ENCODE measurements at places on chromosomes 1 and 21.

GRCh38 chr1:6357243-6357936 is 36.2 kb downstream of the ACOT7 start:
- DNase-seq: no peak

- DNase-seq: no peak
These were observed 127.9 kb downstream of the TIAM1 start for GRCh38 chr21:31216206-31216605.

- DNase-seq: no peak
These were observed 3.8 kb upstream of the SLC30A2 start for GRCh38 chr1:26049531-26050247.

GRCh38 chr1:17447501-17447992 is 8.1 kb upstream of the RCC2 start:
- DNase-seq: no peak

DNA sequence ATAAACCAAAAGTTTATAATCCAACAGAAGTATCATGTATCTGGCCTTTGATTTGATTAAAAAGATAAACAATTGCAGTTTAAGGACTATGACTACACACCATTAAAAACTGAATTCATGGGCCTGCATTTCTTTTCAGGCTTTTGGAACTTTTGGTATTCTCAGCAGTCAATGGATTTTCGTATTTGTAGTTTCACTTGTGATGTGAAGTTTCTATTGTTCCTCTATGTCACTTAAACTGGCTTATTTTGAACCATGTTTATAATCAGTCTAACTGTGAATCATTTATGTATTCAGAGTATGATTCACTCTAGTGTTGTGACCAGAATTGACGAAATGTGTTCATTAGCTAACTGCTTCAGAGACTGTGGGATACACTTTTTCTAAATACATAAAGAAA is 132.9 kb downstream of the COQ8A start:
- no peak for DNase-seq

DNA sequence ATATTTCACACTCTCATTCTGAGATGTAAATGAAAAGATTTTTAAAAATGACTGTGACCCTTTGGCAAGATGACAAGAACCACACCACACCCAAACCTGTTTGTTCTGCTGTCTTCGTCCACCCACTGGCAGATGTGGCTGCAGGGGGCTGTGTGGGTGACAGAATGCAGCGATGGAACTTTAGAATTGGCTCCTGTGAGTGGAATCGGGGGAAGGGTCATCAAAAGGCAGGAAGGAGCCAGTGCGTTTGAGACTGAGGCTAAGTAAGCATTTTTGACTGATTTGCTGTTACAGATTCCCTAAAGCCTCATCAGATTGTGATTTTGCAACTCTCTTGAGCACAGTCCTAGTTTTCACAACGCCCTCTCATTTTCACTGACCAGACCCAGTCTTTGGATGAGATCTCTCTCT is 111.2 kb upstream of the ADGRL2 start:
- DNase-seq: no peak

GRCh38 chr1:15186073-15186845 is 32.7 kb downstream of the TMEM51 start:
- no peak for DNase-seq

- DNase-seq: no peak
These were observed 15.7 kb downstream of the ZFYVE9 start for GRCh38 chr1:52157582-52157981.

DNA sequence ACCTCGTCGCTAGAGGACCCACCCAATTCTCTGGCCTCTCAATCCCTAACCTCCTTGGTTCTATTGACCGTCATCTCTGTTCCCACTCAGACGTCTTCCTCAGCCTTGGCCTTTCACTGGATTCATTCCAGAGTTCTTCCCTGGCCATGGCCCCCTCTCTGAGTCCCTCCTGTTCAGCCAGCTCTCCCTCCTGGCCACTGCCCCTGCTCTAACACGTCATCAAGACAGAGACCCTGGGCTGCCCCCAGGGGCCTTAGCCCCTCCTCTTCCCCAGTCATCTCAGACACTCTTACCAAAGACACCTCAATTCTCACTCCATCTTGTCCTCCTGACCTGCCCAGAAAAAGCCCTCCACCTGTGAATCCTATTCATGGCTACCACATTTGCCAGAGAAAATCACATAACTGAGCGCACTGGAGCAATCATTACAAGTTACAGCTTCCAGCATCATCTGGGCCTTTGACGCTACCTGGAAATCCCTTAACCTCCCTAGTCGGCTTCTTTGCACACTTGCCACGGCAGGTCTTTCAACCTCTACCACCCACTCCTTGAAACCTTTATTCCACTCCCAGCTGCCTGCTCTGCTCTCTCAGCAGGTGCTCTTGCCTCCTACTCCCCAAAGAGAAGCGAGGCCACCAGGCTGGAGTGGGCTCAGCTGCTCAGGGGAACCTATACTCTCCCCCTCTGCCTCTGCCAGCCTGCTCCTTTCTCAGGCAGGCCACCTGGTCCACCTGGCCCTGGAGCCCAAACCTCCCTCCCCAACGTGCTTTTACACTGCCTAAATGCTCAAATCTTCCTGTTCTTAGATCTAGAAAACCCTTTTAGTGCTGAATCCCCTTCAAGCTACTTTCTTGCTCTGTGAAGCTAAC is 14.0 kb downstream of the DCST2 start:
- DNase-seq: no peak

- no peak for DNase-seq
These were observed at the start of gene TMPRSS3 for GRCh38 chr21:42395905-42396651. Gene TMPRSS3, minus strand, starts transcription at chr21:42396052. Its CDS starts 635 bp downstream, at chr21:42395417.

GRCh38 chr1:119587341-119587740 is 60.7 kb downstream of the ZNF697 start:
- DNase-seq: no peak

DNA sequence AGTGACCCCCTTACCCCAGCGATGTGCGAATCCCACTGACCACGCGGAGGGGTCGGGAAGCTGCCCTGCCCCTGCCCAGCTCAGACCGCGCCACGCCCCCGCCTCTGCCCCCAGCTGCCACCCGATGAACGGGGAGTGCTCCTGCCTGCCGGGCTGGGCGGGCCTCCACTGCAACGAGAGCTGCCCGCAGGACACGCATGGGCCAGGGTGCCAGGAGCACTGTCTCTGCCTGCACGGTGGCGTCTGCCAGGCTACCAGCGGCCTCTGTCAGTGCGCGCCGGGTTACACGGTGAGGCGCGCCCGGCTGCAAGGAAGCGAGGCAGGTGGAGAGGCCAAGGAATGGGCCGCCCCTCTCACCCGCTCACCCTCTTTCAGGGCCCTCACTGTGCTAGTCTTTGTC is 11.9 kb upstream of the LRRC71 start:
- DNase-seq: no peak

GRCh38 chr1:19960591-19960990 is 18.8 kb downstream of the PLA2G2A start:
- no peak for DNase-seq

- peak; percentile 50 for DNase-seq
These were observed 80.3 kb upstream of the ARTN start for GRCh38 chr1:43853161-43853921.

DNA sequence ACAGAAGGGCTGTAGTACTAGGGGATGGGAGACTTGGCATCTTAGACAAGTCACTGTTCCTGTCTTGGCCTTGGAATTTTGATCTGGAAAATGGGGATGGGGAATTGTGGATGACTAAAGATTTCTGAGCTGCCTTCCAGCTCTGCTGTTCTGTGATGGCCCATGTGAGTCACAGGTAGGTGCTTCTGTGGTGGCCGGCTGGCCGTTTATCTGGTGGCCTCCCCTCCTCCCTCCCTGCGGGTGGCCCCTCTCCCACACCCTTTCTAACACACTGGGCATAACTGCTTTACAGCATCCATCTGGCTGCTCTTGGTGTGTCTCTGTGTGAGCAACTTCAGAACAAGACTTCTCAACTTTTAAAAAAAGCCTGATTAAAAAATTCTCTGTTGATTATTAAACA is 35.9 kb downstream of the KCNA2 start:
- DNase-seq: no peak

DNA sequence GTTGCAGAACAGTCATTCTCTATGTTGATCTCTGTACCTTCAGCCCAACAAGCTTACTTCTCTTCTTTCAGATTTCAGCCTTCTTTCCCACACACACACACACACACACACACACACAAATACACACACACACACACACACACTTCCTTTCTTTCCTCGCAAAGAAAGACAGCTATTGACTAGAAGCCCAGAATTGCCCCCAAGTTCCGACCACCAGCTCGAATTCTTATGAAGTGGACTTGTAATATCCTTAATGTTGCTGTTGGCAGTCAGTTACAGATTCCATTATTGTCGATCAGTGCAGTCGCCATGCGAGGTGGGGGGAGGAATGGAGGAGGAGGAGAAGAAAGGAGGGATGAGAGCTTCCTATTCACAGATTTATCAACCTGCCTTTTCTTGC is 125.5 kb downstream of the CLEC20A start:
- DNase-seq: no peak

DNA sequence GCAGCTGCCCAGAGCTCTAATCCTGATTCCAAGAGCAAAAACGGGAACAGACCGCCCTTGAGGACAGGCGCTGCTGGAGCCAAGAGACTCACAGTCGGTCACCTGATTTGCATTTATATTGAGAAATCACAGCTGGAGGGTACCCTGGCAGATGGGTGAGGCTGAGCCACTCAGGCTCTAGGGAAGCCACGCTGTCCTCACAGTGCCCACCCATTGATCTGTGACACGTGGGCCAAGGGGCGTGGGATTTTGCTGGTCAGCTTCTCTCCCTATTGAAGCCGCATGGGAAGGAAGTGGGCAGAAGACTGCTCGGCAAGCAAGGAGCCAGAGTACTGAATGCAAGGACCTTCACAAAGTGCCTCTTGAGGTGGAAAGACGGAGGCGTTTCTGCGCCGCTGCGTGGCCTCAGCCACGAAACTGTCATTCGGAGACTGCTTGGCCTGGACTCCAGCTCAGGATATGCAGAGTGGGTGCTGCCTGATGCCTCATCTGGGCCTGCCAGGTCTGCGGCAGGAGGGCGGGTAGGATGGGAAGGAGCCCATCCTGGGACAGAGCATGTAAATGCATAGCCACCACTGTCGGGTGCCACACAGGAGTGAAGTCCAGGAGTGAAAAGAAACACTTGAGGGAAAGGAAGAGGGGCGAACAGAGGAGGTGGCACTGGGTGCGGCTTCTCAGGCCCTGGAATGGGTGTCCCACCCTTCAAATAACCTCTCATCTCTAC is 139.8 kb downstream of the PGBD5 start:
- no peak for DNase-seq

GRCh38 chr1:162212713-162213112 is 143.2 kb downstream of the NOS1AP start:
- DNase-seq: no peak

DNA sequence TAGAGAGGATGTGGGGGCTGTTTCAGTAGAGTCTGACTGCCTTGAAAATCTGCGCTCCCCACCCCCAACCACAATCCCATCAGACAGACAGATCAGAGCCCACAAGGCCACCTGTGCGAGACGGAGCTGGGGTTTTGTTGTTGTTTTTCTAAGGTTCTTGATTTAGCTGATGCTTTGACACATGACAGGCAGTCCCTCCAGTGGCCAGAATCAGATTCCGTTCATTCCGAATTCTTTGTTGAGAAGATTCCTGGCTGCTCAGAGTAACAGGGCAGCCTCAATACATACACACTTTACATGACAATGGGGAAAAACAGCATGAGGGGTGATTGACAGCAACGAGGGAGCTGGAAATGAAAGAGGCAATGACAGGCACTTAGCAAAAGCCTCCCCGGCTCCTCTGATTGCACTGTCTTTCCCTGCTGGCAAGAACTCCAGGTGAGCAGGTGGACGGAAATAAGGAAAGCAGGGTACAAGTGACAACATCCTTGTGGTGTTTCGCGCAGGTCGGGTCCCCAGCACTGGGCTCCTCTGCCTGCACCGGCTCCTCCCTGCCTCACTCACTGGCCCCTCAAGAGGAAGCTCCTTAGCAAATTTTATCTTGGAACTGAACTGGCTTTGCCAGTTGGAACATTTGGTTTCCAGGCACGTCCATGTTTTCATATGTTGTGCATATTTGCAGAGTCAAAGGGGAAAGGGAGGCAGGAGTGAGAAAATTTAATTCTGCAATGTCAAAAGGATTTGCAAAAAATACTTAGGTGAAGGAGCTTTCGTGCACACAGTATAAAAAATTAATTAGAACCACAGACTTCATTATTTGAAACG is 148.7 kb downstream of the PGBD5 start:
- no peak for DNase-seq

DNA sequence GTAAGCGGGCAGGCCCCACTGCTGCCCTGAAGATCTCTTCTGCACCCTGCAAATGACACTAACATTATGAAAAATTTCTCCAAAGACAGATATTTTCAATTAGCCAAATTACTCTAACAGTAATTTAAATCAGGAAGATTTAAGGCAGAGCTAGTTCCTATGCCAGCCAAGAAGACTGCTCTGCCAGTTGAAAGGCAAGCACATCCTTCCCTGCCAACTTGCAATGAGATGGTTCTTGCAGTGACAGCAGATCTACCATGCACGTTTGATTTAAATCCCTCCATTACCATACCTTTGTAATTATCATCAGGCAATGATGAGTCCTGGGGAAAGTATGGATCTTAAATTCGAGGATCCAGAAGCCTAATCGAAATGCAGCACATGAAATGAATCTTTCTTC is 76.5 kb downstream of the SAMSN1 start:
- DNase-seq: no peak

DNA sequence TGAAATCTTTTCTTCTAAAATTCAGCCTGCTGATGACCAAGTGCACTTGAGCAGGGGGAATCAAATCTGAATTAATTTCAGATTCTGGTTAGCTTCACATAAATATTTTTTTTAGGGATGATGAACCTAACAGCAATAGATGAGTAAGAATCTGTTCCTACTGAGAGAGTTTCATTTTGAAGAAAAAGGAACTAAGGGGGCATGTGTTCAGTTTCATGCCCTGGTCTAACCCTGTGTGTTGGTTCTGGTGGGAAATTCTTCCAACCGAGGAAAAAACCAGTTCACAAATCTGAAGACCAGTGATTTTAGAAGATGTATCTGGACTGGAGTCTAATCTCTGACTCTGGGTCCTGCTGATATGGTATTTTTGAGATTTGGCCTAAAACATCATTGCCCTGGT is 13.7 kb downstream of the SELL start:
- DNase-seq: no peak

DNA sequence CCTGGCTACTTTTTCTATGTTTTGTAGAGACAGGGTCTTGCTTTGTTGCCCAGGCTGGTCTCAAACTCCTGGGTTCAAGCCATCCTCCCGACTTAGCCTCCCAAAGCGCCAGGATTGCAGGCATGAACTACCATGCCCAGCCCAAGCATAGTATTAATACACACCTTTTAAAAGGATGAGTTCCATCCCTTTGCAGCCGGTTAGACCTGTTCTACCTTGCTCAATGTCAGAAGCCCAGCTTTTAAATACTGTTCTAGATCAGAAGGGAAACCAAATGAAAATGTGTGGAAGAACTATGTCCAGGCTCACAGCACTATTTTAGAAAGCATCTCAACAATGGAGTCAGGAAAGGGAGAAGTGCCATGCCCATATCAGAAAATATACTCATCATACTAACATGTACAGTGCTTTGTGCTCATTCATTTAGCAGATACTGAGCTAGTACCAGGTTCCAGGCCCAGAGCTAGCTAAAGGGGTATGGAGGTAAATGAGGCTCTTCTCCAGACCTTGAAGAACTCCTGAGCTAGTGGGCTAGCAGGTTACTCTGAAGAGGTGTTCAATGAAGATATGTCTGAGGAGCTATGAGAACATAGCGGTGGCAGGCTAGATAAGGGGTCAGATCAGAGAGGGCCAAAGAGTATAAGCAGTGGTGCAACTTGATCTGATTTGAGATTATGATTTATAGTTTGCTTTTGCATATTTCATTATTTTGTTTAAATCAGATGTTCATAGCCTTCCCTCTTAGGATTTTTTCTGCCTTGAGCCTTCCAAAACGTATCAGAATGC is 78.2 kb downstream of the RNF220 start:
- DNase-seq: no peak
